COR-L47 (cell line): ENCODE measurements at places on chromosomes 2 and 18.

DNA sequence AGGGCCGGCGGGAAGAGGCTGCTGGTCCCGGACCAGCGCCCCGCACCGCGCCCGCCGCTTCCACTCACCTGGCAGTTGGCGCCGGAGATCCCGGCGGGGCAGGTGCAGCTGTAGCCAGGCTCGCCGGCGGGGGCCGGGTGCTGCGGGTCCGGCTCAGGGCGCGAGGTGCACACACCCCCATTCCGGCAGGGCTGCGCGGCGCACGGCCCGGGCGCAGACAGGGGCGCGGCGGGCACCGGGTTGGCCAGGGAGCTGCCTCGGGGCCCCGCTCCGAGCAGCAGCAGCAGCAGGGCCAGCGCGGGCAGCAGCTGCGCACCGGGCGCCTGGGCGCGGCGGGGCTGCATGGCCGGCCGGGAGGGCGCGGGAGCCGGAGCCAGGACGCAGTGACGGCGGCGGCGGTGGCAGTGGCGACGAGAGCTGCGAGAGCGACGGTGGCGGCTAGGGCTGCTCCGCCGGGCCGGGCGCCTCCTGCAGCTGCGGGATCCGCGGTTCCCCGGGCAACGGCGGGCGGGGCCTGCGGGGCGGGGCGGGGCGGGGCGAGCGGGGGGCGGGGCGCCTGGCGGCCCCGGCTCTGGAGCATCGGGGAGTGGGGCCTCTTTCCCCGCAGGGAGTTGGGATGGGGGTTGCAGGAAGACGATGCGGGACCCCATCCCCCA lies at the start of gene DNER:
TSS of gene DNER (minus strand) at position 476 of the 656 bp plus-strand sequence. CDS start at position 344, 132 bp downstream.
- DNase-seq: peak; percentile 32

- no peak for DNase-seq
These were observed 9.9 kb downstream of the DYSF start for GRCh38 chr2:71463342-71463654.

GRCh38 chr2:11574176-11575046 lies 40.6 kb downstream of the GREB1 start:
- no peak for DNase-seq

DNA sequence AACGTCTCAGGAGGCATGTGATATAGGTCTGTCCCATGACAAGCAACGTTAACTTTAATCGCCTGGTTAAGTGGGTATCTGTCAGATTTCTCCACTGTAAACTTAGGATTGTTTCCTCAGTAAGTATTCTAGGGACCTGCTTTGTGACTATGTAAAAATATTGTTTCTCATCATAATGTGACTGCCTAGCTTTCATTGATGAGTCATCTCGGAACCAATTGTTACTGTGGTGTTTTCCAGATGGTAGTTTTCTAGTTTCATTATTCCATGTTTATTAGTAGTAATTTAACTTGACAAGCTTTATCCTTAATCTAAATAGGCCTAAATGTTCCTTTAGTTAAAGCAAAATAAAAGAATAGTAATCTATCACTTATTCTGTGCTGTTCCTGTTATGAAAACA lies 28.2 kb upstream of the GATA6 start:
- no peak for DNase-seq

- DNase-seq: no peak
These were observed 54.1 kb upstream of the MEX3C start for GRCh38 chr18:51251625-51252024.

DNA sequence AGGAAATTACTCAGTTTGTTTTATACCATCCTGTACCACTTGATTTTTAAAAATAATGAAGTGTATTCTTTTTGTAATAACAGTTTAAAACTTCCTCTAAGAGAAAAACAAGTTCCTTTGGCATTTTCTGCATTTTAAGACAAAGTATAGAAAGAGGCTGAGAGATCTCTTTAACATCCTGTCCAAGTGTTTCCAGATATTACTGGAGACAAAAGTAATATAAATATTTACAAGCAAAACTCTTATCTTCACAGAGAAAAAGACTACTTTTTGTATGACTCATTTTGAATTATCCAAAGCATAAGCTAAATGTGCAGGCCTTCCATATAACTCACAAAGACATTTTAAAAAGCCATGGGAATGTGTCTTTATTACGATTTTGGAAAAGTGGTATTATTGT lies 221.1 kb downstream of the RDH14 start:
- DNase-seq: no peak

DNA sequence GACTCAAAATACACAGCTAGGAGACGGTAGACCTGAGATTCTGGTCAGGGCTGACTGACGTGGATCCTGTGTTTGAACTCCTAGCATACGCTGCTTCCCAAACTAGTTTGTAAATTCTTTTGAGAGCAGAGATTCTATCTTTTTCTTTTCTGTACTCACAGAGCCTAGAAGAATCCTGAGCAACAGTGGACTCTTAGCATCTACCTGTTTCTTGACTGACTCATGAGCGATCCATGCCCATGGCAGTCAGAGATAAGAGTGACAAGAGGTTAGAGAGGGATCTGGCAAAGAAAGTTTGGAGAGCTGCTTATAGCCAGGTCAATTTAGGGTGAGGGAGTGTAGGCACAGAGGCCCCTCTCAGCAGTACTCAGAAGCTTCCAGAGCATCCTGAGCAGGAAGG lies 41.1 kb upstream of the PPP1CB start:
- no peak for DNase-seq

DNA sequence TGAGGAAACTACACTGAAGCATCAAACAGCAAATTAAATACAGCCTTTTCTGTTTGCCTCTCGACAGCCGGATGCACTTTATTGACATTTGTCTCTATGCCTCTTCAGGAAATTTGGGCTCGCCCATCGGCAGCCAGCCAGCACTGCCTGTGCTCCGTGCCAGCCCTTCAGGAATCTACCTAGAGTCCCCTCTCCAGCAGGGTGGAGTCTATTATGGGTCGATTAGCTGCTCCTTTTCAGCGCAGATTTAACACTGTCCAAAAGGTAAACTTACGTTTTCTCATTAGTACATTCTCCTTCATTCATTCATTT lies 91.5 kb downstream of the MYCN start:
- DNase-seq: peak; percentile 38

DNA sequence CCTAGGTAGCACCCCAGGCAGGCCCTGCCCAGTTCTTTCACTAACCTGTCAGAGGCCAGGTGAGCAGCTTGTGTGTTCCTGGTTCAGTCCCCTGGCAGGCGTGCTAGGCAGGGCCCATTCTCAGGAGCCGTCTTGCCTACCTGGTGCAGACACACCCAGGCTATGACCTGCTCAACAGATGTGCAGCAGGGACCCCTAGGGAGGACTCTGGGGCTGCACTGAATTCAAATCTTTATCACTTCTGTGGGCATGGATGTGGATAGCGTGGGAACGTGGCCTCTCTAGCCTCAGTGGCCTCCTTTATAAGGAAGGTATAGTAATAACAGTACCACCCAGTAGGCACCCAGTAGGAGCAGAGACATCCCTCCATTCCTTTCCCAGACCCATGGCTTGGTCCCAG lies 48.4 kb downstream of the PLEKHB2 start:
- DNase-seq: no peak

- DNase-seq: peak; percentile 26
These were observed 684.0 kb upstream of the ZEB2 start for GRCh38 chr2:145203891-145204290.

GRCh38 chr2:38158378-38159118 lies 82.6 kb upstream of the CYP1B1 start:
- DNase-seq: no peak

DNA sequence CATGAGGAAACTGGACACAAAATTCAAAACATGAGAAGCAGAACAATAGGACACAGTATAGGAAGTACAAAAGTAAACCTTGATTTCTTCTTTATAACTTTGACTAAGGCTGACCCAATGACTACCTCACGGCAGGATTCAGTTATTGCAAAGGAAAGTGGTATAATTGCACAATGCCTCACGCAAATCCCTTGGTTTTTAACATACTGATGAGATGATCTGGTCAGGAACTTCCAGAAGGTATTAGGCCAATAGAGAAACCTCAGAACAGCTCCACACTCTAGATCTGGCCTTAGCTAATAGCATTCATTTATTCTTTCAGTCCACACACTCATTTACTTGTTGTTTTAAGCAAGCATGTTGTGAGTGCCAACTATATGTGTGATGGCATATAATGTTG lies 1526.9 kb upstream of the ACVR2A start:
- DNase-seq: no peak

- DNase-seq: no peak
These were observed 66.8 kb downstream of the ZNF236 start for GRCh38 chr18:76889091-76889699.

DNA sequence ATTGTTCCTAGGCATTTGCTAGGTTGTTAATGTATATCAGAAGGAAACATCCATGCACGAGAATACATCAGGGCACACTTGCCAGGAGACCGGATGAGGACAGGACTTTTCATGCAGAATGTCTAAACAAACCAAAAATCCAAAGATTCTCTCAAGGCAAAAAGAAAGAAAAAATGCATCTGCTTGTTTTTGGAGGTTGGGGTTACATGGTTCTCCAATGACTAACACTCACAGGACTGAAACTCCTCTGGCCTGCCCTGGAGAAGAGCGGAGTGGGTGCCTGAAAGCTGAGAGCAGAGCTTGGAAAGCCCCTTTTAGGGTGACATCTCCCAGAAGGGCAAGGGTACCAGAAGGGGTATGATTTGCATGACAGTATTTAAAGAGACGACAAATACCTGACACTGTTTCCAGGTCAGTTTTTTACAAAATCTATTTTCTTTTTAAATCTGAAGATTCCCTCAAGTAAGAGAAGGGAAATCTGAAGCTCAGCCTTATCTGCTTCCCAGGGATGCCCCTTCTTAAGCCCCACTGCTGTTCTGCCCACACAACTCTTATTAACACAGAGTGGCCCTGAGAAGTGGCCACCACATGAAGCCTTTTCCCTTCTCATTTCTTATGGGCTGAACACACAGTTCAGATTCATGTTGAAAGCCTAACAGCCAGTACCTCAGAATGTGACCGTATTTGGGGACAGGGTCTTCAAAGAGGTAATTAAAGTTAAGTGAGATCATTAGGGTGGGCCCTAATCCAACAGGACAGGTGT lies 216.4 kb downstream of the STK39 start:
- no peak for DNase-seq

- no peak for DNase-seq
These were observed 289.1 kb downstream of the ETAA1 start for GRCh38 chr2:67686254-67686653.

- DNase-seq: peak; percentile 67
These were observed 488.7 kb downstream of the ARHGAP15 start for GRCh38 chr2:143617803-143618415.
